ENCODE measurements at places on chromosomes 1 and 21. TPM values are rescaled to one million over a fixed set of nuclear protein-coding genes. Genes with fewer than 3 reads are reported as not detected.

The IL19 gene
- 2.2 TPM for total RNA-seq

The ARHGEF16 gene
- 0.60 TPM for total RNA-seq

The COG2 gene
- 29.2 TPM for total RNA-seq

The SPATA45 gene
- 0.83 TPM for total RNA-seq

The ALG14 gene
- total RNA-seq = 6.0 TPM

DNA sequence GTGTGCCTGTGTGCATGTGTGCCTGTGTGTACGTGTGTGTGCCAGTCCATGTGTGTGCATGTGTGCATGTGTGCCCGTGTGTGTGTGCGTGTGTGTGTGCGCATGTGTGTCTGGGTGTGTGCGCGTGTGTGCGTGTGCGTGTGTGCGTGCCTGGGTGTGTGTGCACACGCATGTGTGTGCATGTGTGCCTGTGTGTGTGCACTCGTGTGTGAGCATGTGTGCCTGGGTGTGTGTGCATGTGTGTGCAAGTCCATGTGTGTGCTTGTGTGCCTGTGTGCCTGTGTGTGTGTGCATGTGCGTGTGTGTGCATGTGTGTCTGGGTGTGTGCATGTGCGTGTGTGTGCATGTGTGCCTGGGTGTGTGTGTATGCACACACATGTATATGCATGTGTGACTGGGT, 28.7 kb upstream of the COL6A2 start:
- peaks cover 30% of the 10 kb centered on the region for H3K27me3 ChIP-seq
- H3K27ac ChIP-seq = no peak overlapping the region
- no peak overlapping the region for H3K4me3 ChIP-seq

DNA sequence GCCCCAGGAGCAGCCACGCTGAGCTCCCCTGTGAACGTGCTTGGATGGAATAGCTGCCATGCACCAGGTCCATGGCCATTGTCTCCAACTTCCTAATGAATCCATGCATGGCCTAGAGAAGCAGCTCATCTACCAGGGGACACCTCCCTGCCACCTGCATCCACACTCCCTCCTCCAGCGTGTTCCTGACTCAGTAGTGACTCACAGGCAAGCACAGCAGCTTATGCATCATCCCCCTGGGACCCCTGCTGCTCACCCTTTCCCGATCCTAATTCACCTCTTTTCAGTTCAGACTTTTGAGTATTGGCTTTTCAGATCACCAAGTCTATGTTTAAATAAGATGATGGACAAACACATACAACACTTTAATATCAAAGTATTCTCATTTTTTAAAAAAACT, 39.9 kb upstream of the TADA1 start:
- H3K4me3 ChIP-seq = no peak overlapping the region
- no peak overlapping the region for H3K27ac ChIP-seq
- peaks cover 9% of the 10 kb centered on the region for H3K4me1 ChIP-seq
- H3K36me3 ChIP-seq = no peaks in the 10 kb centered on the region
- H3K27me3 ChIP-seq = peaks cover 7% of the 10 kb centered on the region

DNA sequence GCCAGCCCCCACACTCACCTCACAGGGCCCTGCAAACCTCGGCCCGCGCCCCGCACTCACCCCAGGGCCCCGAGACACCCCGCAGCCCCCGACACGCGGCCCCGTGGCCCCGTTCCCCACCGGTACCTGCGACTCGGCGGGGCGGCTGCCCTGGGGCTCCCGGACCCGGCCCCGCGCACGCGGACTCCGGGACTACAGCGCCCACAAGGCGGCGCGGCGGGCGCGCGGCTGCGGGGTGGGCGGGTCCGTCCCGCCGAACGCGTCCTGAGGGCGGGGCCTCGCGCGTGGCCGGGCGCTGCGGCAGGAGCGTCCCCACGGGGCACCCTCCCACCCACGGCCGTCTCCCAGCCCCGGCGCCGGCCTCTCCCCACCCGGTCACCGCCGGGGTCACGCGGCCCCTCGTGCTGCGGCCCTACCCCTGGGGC, at the start of gene SLC19A1:
Gene SLC19A1 (minus strand): TSS at position 199 of the 425 bp plus-strand sequence. CDS start 4,481 bp downstream, outside the sequence.
- peaks cover 23% of the 10 kb centered on the region for H3K4me1 ChIP-seq
- DNase-seq = peak; percentile 96
- H3K27ac ChIP-seq = peak within 1 kb of the TSS; percentile 27
- H3K27me3 ChIP-seq = no peaks in the 10 kb centered on the region
- peak within 1 kb of the TSS; percentile 90 for H3K4me3 ChIP-seq

- no peak for DNase-seq
- H3K4me1 ChIP-seq = no peaks in the 10 kb centered on the region
- no peak overlapping the region for H3K4me3 ChIP-seq
These were observed 35.6 kb downstream of the SHCBP1L start for GRCh38 chr1:182917378-182917777.

- no peaks in the 10 kb centered on the region for H3K4me1 ChIP-seq
- H3K27ac ChIP-seq = no peak overlapping the region
- no peak for DNase-seq
- H3K27me3 ChIP-seq = no peaks in the 10 kb centered on the region
- H3K4me3 ChIP-seq = no peak overlapping the region
- no peaks in the 10 kb centered on the region for H3K36me3 ChIP-seq
These were observed 116.2 kb downstream of the TGFBR3 start for GRCh38 chr1:91769742-91770141.

- no peaks in the 10 kb centered on the region for H3K36me3 ChIP-seq
- no peak overlapping the region for H3K4me3 ChIP-seq
These were observed 270.0 kb downstream of the AKT3 start for GRCh38 chr1:243580072-243580471.

DNA sequence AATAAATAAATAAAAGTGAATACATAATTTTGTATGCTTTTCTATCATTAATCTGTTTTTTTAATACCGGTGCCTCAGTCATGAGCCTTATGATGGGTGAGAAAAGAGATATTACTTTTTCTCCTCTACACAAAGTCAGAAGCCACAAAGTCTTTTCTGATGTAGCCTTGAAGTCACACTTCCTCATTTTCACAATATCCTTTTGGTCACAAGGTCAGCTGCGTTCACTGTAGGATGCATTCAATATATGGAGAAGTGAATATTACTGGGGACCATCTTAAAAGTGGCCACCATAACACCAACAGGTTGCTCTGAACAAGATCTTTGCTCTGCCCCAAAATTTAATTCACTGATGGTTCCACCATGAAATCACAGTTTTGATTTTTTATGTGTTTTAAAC, 83.3 kb upstream of the TNR start:
- no peaks in the 10 kb centered on the region for H3K36me3 ChIP-seq
- no peaks in the 10 kb centered on the region for H3K4me1 ChIP-seq
- no peak overlapping the region for H3K4me3 ChIP-seq

GRCh38 chr21:44294391-44295162, 5.3 kb upstream of the PFKL start:
- H3K4me3 ChIP-seq = no peak overlapping the region
- no peak for DNase-seq
- no peaks in the 10 kb centered on the region for H3K36me3 ChIP-seq
- H3K27me3 ChIP-seq = no peaks in the 10 kb centered on the region
- peaks cover 16% of the 10 kb centered on the region for H3K4me1 ChIP-seq
- H3K27ac ChIP-seq = no peak overlapping the region

GRCh38 chr1:30691480-30691879, 31.9 kb downstream of the MATN1 start:
- H3K27ac ChIP-seq = no peak overlapping the region
- H3K27me3 ChIP-seq = no peaks in the 10 kb centered on the region
- H3K4me3 ChIP-seq = no peak overlapping the region
- no peaks in the 10 kb centered on the region for H3K36me3 ChIP-seq
- H3K4me1 ChIP-seq = no peaks in the 10 kb centered on the region

GRCh38 chr1:100799954-100800612, 80.5 kb downstream of the VCAM1 start:
- H3K36me3 ChIP-seq = no peaks in the 10 kb centered on the region
- peak overlapping the region; percentile 2 for H3K27ac ChIP-seq
- DNase-seq = no peak

DNA sequence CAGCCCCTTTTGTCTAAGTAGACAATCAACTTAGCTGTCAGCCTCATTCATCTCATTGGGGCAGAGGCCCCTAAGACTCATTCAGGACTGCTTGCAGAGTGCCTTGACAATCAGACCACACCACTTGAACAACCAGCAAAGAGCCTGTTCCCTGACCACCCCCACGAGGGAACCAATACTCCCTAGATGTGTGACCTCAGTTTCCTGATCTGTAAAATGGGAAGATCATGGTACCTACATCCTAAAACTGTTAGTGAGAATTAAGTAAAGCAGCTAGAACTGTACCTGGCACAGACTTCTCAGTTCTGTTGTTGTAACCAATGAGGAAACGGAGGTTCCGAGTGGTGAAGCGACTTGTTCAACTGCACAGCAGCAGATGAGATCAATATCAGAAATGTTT, 298.5 kb downstream of the RRAGC start:
- no peak overlapping the region for H3K4me3 ChIP-seq
- H3K27ac ChIP-seq = no peak overlapping the region
- no peaks in the 10 kb centered on the region for H3K36me3 ChIP-seq
- no peaks in the 10 kb centered on the region for H3K27me3 ChIP-seq
- peaks cover 15% of the 10 kb centered on the region for H3K4me1 ChIP-seq
- no peak for DNase-seq

DNA sequence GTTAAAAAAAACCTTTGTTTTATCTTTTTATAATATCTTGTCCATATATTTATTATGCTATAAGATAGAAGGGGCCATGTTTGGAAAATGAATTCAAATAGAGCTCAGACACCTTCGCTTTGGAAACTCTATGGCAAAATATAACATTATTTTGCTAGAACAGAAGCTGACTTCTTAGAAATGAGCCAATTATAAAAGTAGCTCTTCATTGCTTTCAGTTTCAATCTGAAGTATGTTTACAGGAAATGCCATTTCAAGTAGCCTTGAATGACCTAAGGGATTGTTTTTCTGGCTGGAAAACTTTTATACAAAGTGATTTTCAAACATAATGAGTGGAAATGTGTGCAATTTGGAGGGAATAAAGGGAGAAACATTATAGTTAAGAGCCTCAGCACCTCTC, 37.8 kb upstream of the GBP5 start:
- H3K4me3 ChIP-seq = no peak overlapping the region
- H3K27me3 ChIP-seq = no peaks in the 10 kb centered on the region

DNA sequence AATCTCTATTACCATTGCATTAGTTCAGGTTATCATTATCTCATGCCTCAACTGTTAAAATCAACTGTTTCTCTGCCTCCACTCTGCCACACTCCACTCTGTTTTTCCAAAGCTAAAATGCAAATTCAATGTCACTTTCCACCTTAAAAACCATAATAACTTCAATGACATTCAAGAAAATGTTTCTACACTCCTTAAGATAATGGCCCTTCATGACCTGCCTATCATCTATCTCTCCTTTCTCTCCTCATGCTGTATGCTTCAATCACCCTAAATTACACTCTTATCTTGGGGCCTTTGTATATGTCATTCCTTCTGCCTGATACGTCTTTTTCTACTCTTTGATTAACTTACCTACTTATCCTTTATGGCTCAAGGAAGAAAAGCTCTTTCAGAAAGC, 296.0 kb downstream of the LRRC7 start:
- H3K27me3 ChIP-seq = no peaks in the 10 kb centered on the region
- H3K27ac ChIP-seq = no peak overlapping the region
- H3K36me3 ChIP-seq = no peaks in the 10 kb centered on the region
- no peak for DNase-seq
- H3K4me3 ChIP-seq = no peak overlapping the region
- no peaks in the 10 kb centered on the region for H3K4me1 ChIP-seq
